ENCODE measurements at places on chromosomes 6 and 20.

GRCh38 chr20:48238781-48239180 lies 453.5 kb upstream of the SULF2 start:
- DNase-seq = no peak

GRCh38 chr6:22313796-22314195 lies 17.0 kb upstream of the PRL start:
- DNase-seq = no peak

DNA sequence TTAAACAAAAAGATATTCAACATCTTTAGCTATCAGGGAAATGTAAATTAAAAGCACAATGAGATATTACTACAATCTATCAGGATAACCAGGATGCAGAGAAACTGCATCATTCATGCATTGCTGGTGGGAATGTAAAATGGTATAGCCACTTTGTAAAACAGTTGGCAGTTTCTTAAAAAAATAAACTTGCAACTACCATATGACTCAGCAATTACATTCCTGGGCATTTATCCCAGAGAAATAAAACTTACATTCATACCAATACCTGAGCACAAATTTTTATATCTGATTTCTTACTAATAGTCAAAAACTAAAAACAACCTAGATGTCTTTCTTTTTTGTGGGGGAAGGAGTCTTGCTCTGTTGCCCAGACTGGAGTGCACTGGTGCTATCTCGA lies 190.3 kb upstream of the TAB2 start:
- DNase-seq = no peak

- no peak for DNase-seq
Observed at GRCh38 chr6:89975991-89976693, 81.9 kb downstream of the GJA10 start.

GRCh38 chr6:18053078-18053477 lies 65.6 kb upstream of the KIF13A start:
- no peak for DNase-seq
